Activated naive CD4-positive, alpha-beta T cell (primary cell): ENCODE measurements at places on chromosomes 5 and 9.

GRCh38 chr5:116076496-116076895, 8.3 kb upstream of the COMMD10 start:
- no peak for DNase-seq

- no peak for DNase-seq
Observed at GRCh38 chr5:156825688-156826087, 24.4 kb upstream of the PPP1R2B start.

GRCh38 chr5:82661933-82662332, 383.8 kb upstream of the RPS23 start:
- DNase-seq: no peak

GRCh38 chr9:27602142-27602861, 29.0 kb upstream of the C9orf72 start:
- no peak for DNase-seq

DNA sequence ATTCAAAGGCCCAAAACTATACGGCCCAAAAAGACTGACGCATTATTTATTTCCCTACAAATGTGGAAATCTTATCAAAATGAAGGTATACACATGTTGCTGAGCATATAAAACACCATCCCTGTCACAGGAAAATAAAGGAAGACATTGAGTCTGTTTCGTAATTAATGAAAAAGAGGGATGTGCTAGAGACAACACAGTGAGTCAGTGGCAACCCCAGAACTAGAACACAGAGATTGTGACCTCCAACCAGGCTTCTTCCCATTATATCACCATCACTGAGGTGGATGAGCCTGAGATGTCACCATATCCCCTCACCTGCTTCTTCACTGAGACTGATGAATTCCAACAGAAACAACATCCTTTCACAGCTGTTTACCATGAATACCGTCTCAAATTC, 3.8 kb downstream of the NDUFA8 start:
- no peak for DNase-seq

DNA sequence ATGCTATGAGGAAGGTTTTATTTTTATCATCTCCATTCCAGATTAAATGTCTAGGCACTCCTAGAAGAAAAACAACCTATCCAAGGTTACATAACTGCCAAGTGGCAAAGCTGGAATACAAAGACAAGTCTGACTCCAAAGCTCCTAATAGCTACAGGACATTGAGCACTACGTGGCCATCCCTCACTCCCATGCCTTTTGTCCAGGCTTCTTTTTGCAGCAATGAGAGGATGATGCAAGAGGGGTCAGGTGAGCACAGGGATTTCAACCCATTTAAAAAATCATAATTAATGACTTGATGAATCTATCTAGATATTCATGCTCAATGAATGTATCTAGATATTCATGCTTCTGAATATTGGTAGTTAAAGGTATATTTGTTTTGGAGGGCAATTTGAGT, 117.0 kb downstream of the KIAA0825 start:
- no peak for DNase-seq

- DNase-seq: no peak
Observed at GRCh38 chr5:139799359-139799758, 3.8 kb downstream of the PSD2 start.

DNA sequence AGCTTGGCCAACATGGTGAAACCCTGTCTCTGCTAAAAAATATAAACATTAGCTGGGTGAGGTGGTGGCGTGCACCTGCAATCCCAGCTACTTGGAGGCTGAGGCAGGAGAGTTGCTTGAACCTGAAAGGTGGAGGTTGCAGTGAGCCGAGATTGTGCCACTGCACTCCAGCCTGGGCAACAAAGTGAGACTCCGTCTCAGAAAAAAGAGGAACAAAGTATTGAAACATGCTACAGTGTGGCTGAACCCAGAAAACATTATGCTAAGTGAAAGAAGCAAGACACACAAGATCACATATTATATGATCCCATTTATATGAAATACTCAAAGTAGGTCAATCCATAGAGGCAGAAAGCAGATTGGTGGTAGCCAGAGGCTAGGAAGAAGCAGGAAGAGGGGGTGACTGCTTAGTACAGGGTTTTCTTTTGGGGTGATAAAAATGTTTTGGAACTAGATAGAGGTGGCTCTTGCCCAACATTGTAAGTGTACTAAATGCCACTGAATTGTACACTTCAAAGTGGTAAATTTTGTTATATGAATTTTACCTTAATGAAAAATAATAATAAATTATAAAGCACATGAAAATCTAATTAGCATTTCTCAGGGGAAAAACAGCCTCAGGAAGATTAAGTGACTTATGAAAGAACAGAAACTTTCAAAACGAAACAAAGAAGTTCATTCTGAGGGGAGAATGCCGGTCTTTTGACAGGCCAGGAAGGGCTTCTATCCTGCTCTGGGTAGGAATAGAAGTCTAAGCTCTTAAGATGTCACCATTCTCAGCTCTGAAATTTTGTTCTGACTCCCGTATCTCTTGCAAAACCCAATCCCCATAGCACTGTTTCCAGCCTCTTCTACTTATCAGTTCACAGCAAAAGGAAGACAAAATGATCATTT, 161.1 kb upstream of the TBCA start:
- DNase-seq: no peak

DNA sequence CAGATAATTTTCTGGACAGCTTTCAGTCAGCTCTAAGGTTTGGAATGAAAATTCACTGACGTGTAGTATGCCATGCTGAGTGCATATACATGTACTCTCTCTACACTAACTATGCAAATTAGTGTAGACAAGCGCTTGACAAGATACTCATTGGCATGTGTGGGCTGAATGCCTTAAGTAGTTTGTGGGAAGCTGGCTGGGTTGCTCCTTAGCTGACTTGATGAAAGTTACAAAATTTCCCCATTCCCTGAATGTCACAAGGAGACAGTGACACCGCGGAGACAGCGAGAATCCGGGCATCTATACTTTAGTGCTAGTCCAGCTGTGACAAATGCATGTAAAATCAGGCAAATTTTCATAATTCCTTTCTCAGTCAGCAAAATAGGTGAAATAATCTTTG, 51.6 kb upstream of the C5orf46 start:
- no peak for DNase-seq

GRCh38 chr5:158899792-158900191, 199.9 kb downstream of the EBF1 start:
- no peak for DNase-seq

DNA sequence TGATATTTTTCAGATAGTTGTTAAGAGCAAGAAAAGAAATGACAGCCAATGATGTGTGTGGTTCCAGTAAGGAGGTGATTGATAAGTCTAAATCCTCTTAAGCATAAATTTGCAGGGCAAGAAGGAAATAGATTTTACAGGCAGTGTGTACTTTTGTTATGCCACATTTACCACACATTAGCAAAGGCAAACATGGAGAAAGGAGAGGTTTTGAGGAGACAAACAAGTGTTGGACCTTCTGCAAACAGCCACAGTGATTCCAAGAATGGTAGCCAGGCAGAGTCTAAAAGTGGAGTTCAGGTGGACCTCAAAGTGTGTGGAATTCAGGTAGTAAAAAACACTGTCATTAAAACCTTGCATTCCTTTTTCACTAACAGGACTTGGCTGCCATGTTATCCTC, 295.9 kb upstream of the ITGA1 start:
- no peak for DNase-seq

DNA sequence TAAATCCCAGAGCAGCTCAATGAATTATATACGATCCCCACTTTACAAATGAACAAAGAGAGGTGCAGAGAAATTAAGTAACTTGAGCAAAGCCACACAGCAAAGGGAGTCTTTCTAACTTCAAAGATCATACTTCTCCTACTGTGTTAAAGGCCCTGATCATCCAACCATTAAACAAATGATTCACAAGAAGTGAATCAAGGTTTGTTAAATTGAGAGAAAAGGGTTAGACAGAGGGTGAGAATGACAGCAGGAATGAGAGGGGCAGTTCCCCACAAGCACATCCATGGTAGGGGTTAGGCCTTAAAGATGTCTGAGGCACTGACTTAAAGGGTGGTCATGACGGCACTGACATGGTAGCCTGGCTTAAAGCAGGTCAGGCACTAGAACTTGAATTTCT, 10.7 kb downstream of the IDNK start:
- DNase-seq: no peak

DNA sequence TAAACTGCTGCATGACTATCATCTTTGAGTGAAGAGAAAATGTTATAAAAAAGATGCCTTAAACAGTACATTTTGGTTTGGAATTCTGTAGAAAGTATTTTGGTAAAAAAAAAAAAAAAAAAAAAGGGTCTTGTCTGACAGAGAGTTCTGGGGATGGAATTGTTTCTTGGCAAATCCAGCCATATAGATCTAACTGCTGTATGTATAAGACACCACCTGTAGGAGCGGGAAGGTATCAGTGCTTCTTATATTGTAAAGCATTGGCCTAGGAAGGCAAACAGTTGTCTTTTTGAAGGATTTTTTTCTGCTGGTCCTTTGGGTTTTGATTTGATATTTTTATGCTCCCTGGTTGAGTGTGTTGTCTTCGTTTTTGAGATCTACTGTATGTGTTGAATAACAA, 2.8 kb downstream of the PURA start:
- DNase-seq: no peak

- DNase-seq: no peak
Observed at GRCh38 chr9:93712896-93713295, 136.5 kb downstream of the PHF2 start.

DNA sequence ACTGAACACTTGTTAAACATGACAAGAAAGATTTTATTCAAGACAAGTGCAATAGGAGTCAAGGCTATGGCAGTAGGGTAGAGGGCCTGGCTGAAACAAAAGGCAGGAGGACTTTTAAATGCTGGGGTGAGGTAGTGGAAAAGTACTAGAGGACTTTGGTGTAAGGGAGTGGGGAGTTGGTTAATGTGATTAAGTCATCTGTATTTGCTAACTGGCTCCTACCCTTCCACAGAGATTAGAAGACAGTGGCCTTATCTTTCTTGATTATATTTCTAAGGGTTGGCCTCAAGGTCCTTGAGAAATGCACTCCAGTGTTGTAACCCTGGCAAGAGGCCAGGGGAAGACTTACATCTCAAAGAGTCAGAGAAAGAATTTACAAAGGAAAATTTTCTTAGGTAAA, 160.2 kb upstream of the FTMT start:
- DNase-seq: no peak

DNA sequence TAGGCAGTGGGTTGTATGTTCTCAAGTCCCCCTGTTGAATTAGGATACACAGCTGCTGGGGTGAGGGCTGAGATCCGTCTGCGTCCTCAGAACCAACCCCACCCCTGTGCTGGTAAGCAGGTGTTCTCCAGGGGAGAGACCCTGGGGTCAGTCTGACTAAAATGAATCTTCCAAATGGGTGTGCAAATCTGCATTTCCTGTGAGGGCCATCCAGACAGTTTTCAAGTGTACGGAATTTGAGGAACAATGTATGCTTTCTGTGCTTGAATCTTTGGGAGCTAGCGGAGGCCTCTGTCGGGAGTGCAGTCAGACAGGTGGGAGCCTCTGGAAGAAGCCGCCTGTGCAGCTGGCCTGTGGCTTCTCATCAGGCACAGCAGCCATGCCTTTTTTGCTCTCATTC, 122.9 kb downstream of the MACROH2A1 start:
- DNase-seq: no peak
